ENCODE measurements at places on chromosomes 5 and 9.
A peak's percentile ranks its signal among the peaks of the same experiment; 100 is the strongest.

DNA sequence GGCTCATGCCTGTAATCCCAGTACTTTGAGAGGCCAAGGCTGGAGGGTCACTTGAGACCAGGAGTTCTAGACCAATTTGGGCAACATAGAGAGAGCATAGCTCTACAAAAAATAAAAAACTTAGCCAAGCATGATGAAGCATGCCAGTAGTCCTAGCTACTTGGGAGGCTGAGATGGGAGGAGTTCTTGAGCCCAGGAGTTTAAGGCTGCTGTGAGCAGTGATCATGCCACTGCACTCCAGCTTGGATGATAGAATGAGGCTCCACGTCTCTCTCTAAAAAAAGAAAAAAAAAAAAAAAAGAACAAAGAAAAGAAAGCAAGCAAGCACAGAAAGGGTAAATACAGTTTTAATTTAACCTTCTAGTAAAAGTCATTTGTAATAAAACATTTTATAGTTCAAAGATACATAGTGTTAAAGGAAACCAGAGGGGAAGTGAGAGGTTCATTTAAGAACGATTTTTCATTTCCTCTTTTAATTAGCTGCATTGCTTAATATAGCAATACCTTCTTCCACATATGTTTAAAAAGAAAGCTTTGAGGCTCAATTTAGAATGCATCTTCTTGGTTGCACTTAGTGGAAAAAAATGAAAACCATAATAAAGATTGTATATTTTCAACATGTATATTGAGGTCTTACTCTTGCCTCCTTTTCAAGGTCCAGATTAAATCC lies 14.9 kb downstream of the GAPT start:
- DNase-seq = no peak

- peak; percentile 89 for DNase-seq
Observed at GRCh38 chr5:132136906-132137305, 63.3 kb downstream of the CSF2 start.

DNA sequence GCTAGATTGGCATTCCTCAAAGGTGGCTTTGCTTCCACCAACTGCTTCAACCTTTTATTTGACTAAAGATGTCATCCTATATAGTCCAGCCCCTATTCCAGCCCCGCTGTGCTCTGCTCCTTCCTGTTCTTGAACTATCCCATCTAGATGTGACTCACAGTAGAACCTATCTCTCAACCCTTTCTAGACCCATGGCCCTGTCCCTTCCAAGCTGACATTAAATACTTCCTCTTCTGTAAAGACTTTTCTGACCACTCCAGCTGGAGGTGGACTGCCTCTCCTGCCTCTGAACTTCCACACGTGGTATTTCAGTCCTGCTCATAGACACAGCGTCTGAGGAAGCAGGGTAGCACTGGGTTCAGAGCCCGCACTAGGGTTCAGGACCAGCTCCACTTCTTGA lies 32.4 kb downstream of the OSTF1 start:
- no peak for DNase-seq

GRCh38 chr9:115192280-115192679 lies 74.3 kb upstream of the TNC start:
- DNase-seq = no peak

DNA sequence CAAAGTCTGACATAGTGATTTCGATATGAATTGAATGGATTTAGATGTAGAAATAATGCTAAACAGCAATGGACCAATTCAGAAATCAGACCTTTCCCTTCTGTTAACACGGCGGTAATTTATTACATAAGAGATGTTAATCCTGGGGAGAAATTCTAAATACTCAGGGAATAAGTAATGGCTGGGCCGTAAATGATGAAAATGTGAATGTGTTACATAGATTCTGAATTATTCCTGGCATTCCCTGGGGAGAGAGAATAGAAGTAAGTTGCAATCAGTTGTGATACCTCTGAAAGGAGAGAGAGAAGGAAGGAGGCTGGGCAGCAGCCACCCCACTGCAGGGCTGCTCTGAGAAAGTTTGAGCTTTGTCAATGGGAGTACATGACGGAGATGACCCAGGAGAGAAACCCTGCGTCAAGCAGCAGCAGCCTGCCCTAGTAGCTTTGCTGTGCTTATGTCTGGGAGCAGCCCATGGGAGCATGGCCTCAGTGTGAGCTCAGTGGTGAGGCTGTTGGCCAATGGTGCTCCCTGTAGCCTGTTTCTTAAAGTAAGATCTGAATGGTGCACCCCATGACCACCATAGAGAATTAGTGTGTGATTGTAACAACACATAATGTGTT lies 420.1 kb downstream of the MTRR start:
- no peak for DNase-seq

DNA sequence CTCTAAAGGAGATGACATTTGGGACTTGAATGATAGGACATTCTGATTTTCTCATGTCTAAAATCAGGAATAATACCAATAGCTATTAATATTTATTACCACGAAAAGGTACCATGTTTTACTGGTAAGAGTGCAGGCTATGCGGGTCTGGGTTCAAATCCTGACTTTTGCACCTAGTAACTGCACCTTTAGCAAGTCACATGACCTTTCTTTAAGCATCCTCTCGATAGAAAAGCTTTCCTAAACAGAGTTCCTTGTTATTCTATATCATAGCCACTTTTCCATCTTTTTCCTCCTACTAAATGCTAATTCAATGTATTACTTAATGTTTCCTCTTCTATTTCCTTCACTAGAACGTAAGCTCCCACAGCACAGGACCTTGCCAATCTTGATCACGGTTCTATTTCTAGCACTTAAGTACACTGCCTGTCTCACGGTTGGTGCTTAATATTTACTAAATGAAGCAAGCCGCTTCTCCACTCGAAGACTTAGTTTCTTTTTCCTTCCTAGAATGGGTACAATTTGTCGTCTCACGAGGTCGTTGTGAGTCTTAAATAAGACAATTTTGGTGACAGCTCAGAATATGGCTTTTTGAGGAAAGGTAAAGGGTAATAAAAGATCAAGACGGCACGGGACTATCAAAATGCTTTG lies 816 bp downstream of the RBM18 start:
- DNase-seq = no peak

- DNase-seq = no peak
Observed at GRCh38 chr5:120304663-120305062, 159.4 kb upstream of the PRR16 start.

- no peak for DNase-seq
Observed at GRCh38 chr9:124291801-124292396, 34.1 kb downstream of the NEK6 start.

GRCh38 chr9:78407636-78408312 lies 110.8 kb downstream of the PSAT1 start:
- DNase-seq = no peak

DNA sequence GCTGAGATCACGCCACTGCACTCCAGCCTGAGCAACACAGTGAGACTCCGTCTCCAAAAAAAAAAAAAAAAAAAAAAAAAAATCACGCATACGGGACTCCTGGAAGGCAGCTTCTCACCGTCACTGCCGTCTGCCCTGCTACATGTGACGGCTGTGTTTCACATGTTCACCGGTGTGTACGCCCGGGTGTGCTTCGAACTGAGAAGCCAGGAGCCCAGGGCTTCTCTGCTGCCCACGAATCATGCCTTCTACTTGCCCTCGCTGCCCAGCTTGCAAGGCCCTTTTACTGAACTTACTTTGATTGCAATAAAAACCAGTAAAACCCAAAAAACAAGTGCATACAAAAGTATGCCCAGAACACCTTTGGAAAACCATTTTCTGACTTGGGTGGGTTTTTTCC lies 5.8 kb upstream of the NKD2 start:
- DNase-seq = no peak

DNA sequence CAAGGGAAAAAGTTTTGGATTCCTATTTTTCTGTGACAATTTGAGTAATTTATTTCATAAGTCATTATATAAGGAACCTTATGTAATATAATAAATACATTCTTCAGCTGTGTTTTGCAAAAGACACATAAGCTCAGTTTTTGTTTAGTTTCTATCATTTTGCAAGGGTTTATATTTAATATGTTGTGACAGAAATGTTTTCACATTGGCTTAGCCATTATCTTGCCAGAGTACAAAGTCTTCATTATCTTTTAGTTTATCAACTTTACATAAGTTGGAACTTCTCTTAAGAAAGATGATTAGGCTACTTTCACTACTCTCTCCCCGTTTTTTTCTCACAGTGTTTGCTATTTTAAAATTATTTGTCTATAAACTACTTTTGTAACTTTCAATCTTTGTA lies 54.8 kb downstream of the ERCC6L2 start:
- no peak for DNase-seq

DNA sequence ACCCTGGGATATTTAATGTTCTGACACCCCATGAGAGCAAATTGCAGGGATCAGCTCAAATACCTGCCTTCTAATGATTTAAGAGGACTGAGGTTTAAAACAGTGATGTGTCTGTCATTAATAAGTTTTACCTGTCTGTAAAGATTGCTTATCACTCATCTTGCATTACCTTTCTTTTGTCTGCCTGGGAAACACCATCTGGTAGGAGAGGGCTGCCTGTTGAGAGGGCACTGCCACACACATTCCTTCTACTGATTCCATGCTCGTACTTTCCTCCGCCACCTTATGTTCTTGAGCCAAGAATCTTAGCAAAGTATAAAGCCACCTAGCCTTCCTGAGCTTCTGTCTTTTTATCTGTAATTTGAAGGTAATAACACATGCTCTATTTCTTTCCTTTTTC lies 118.6 kb downstream of the KCTD16 start:
- DNase-seq = no peak

- DNase-seq = no peak
Observed at GRCh38 chr5:80541392-80541791, 28.7 kb downstream of the ANKRD34B start.

GRCh38 chr9:112140936-112141335 lies 34.2 kb downstream of the SUSD1 start:
- DNase-seq = no peak

DNA sequence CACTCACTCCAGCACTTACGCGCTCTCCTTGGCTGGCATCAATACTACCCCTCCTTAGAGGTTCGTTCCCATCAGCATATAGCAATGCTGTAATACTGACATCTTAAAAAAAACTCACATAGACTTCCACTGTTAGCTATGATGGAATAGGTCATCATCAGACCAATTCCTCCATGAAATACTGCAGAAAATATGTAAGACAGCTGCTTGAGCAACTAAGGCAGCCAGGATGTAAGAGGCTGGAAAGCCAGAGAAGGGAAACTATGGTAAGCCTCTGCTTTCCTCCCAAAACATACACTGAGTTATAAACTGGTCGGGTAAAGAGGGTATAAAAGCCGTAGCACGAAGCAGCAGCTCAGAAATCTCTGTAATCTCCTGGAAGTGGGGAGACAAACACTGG lies 33.5 kb downstream of the AUH start:
- no peak for DNase-seq

DNA sequence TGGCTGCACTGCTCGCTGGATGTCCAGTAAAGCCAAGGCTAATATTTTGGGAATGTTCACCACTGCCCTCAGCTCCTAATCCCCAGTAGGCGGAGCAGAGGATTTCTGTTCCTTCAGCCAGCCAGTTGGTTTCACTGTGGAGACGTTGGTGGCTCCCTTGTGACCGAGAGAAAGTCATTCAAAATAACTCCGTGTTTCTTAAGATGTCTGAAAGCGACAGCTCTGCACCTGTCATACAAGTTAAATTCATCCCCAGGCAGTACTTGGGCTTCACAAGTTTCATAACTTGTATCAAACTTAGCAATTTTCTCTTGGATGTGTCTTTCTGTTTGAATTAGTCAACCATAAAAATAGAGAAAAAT lies 382 bp upstream of the CDKN2B start:
- DNase-seq = no peak

DNA sequence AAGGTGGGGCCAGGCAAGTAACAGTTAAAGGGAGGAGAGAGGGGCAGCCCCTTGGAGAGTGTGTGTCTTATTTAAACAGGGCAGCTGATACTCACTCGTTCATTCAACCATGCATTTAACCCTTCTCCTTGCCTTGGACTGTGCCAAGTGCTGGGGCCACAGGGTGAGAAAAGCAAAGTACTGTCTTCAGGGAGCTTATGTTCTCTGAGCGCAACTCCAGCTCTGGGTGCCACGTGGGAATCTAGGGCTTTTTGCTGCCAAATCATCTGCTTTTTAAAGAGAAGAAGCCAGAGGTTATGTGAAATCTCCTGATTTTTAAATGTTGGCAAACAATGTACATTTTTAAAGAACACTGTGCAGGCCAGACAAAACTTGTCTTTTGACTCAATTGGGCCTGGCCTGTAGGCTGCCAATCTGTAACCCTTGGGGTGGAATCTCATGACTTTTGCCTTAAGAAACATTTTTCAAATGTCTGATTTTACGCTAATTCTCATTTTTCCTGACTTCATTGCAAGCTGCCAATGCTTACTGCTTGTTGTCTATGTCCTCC lies 157.8 kb downstream of the NTRK2 start:
- no peak for DNase-seq

DNA sequence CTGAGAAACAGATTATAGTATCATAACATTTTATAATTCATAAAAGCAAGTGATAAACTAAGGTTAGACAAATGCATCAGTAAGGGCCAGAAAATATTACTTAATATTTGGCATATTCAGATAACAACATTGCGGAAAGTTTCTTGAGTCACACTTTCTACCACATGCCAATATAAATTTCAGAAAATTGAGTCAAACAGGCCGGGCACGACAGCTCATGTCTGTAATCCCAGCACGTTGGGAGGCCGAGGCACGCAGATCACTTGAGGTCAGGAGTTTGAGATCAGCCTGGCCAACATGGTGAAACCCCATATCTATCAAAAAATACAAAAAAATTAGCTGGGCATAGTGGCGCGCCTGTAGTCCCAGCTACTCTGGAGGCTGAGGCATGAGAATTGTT lies 47.1 kb downstream of the SLC38A9 start:
- DNase-seq = no peak

DNA sequence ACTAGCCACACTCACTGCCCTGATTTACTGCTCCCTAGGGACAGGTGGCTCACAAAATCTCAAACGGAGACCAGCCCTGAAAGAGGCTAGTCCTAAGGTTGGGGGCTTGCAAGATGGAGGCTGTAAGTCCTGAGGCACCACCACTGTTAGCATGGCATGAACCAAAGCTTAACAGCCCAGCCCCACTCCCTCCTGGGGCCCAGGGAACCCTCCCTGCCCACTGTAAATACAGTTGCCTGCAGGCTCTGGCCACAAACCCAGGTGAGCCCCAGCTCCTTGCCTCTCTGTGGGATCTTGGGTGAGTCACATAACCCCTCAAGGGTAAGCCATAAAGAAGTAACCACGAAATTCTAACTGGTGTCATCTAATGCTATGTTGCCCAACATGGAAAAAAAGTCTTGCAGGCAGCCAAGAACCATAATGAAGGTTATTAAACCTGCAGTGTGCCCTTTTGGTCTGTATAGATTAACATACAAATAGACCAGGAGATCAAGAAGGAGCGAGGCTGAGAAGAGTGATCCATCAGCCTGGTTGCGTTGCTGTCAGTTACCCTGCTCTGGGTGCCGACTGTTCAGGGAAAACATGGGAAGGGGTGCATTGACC lies 1.7 kb upstream of the POMT1 start:
- DNase-seq = no peak

- DNase-seq = no peak
Observed at GRCh38 chr5:63055421-63055820, 476.8 kb downstream of the LRRC70 start.

DNA sequence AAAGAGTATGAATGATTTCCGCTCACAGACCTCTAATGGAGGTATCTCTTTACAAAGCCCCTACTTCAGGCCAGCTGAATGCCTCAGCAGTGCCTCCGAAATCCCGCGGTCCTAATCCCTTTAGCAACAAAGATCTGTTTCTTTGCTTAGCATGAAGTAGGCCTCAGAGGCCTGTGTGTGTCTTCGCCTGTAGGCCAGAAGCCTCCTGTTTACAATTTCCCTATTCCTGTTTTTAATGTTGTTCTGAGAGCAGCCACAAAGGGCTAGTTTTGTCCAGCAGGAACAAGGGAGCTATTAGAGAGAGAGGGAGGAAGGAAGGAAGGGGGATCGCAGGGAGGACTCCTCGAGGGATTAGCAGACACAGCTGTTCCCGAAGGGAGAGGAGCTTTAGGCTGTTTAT lies 166.4 kb upstream of the SPRY4 start:
- DNase-seq = no peak

All from fibroblast of the conjunctiva (primary cell).